HCT116 (cell line): ENCODE measurements at places on chromosomes 4 and X.
A peak's percentile ranks its signal among the peaks of the same experiment; 100 is the strongest.

- DNase-seq: peak; percentile 54
Measured at GRCh38 chr4:6372649-6373525, 99.5 kb downstream of the PPP2R2C start.

GRCh38 chr4:8439168-8439567, 1.4 kb downstream of the ACOX3 start:
- no peak for DNase-seq

DNA sequence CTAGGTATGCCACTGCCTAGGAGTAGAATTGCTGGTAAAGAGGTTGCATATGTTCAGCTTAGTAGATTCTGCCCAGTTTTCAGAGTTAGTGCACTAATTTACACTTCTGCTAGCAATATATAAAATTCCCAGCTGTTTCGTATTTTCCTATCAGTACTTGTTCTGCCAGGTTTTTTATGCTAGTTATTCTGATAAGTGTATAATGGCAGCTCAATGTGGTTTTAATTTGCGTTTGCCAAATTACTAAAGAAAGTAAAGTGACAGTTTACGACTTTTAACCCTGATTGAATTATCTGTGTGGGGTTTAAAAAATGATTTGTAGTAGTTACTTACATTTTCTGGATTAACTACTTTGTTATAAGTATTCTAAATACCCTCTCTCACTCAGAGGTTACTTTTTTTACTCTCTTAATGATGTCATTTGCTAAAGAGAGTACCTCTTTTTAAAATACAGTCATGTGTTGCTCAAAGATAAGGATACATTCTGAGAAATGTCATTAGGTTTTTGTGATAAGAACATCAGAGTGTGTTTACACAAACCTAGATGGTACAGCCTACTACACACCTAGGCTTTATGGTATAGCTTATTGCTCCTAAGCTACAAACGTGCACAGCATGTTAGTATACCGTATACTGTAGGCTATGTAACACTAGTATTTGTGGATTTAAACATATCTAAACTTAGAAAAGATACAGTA, 363.2 kb downstream of the IL15 start:
- DNase-seq: no peak

DNA sequence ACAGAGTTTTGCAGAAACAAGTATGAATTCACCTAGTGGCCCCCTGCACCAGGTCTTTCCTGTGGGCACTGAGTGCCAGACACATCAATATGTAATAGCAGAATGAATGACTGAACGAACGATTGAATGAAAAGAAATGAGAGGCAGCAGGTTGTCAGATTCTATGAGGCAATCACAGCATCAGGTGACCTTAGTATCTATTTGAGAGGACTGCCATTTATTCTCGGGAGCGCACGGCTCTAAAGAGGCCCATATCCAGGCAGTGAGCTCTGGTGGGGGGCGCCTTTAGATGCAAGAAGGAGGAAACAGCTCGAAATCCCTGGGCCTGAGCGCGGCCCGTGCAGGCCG, 528 bp upstream of the SLC25A4 start:
- DNase-seq: no peak

- no peak for DNase-seq
Measured at GRCh38 chr4:181308476-181309312, 934.5 kb upstream of the TENM3 start.

GRCh38 chr4:105059337-105059736, 87.3 kb upstream of the TET2 start:
- no peak for DNase-seq

DNA sequence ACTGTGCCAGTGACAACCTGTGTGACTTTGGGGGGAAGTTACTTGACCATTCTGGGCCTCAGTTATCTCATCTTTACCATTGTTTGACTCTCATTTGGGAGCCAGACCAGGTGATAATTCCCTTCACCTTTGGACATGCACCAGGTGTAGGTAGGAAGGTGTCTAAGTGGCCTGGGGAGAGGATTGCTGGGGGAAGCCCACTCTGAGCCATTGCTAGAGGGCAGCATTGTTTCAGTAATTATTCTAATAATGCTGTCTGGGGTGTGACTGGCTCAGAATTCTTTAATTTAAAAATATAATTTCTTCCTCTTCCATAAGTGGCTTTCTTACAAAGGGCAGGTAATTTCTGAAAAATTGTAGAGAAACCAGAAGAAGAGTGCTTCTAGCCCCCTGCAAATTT, 104.3 kb downstream of the RTL9 start:
- DNase-seq: no peak

DNA sequence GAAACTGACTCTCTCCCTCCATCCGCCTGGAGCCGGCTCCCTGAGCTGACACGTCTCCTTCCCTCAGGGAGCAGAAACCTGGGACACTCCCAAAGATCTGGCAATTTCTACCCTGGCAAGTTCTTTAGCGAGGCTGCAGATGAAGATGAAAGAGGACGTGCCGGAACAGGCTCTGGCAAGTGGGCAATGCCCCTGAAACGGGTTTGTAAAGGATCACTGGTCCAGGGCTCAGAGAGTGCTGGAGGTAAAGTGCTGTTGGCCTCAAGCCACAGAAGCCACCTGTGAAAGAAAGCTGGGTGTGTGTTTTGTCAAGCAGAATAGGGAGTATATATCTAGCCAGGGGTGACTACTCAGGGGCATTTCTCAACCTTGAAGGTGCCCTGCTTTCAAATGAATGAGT, 131.4 kb upstream of the ATP6AP2 start:
- DNase-seq: no peak

- no peak for DNase-seq
Measured at GRCh38 chrX:13894888-13895565, 78.1 kb upstream of the GPM6B start.

DNA sequence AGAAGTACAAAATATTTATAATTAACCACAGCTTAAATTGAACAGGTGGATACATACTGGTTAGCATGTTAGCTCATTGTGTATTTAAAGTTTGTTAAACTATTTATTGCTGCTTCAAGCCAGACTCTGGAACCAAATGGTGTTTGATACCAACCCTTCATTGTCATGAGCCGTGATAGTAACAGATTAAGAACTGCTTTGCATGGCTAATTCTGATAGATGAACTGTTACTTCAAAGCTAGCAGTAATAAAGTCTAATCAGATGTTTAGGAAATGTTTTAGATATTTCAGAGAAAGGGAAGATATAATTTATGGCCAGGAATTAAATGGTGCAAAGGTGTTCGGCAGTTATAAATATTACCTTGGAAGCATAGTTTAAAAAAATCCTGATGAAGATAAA, 676.1 kb upstream of the ATOH1 start:
- no peak for DNase-seq

DNA sequence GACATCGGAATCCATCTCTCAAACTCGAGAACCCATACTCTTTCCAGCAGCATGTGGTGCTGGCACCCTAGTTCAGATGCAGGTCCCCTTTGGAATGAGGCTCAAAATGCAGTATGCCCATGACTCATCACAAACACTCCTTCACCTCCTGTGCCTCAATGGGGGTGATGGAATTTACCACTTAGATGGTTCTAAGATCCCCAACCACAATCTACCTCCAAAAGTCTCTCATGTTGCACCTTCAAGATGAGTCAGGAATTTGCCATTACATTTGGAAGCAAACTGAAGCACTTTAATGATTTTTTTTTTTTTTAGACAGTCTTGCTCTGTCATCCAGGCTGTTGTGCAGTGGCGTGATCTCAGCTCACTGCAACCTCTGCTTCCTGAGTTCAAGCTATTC, 8.5 kb upstream of the MID1 start:
- peak; percentile 82 for DNase-seq

DNA sequence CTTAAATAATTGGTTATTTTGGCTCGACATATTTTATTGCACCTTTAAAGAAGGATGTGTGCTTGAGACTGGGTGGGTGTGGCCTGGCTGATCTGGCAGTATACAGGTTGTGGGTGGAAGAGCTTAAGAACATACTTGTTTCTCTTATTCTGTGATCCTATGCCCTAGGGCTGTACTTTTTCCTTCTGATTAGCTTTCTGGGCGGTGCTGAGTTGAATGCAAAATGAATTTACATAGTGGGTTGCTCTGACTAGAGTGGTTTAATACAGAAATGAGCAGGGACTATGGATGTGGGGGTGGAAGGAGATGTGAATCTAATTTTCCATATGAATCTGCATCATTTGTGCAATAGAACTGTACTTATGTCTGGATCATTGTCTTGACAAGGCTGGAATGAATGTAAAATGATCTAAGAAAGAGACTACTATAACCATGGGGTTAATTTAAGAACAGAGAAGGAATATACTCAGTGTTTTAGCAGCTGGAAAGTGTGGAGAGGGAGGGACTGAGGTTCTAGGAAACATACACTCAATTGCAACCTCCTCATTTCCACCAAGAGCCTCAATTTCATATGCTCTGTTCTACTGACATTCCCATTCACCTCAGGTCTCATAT, 73.7 kb downstream of the RLIM start:
- DNase-seq: no peak

DNA sequence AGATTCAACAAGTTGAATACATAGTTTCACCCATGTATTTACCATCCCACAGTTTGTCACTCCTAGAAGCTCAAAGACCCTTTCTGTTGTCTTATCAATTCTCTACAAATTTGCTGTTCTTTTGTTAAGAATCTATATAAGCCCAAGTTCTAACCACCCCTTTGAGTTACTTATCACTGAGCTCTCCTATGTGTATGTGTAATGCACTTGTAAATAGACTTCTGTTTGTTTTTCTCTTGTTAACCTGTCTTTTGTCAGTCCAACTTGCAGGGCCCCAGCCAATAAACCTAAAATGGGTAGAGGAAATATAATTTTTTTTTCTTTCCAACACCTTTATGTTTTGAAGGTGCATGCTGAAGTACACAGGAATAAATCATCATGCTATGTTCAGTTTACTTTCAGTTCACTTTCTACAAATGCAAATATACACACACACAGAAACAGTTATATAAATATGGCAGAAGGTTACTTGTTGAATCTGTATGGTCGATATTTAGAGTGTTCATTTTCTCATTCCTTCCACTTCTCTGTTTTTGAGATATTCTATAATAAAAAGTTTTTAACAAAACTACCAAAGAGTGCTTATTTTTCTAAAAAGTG, 22.3 kb upstream of the CLOCK start:
- no peak for DNase-seq

DNA sequence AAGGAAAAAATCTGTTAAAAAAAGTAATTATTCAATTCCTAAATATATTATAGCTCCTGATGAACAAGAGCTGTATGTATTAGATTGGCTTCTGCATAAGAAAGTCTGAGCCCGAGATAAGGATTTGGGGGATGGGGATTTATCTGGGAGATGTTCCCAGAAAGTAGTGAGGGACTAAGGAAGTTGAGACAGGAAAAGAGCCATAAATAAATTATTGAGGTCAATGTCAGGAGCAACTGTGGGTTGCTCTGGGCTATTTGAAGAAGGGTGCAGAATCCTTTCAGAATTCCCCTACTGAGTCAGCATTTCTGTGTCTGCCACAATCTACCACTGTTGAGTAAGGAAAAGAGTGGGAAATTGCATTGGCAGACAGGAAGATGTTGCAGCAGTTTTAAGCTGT, 3.1 kb upstream of the TDO2 start:
- no peak for DNase-seq

DNA sequence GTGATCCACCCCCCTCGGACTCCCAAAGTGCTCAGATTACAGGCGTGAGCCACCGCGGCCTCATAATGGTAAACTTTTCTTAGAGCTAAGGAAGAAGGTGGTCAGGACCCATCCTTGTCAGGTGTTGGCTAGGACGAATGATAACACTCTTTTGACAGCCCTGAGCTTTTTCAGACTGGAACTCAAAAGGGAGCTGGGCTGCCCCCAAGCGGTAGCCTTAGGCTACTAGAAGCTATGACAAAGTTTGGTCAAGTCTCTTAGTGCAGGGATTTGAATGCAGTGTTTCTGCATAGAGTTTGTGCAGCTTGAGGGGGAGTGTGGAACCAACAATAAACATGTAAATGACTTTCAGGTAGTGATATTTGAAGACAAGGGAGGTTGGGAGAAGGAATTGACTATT, 11.8 kb upstream of the HSD17B10 start:
- DNase-seq: no peak

- no peak for DNase-seq
Measured at GRCh38 chrX:6163721-6164120, 64.9 kb downstream of the NLGN4X start.

DNA sequence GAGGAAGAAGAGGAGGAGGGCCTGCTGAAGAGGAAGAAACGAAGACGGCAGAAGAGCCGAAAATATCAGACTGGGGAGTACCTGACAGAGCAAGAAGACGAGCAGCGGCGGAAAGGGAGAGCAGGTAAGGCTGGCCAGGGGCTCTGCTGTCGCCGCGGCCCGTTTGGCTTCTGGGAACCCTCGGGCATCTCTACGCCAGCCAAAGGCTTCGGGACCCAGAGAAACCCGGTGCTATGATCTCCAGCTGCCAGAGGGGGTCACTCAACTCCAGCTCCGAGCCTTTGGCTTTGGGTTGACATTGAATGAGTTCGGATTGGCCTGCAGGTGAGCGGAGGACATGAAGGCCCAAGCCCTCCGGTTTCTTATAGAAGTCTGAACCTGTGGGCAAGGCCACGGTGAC, 42.8 kb downstream of the BCORL1 start:
- DNase-seq: no peak

DNA sequence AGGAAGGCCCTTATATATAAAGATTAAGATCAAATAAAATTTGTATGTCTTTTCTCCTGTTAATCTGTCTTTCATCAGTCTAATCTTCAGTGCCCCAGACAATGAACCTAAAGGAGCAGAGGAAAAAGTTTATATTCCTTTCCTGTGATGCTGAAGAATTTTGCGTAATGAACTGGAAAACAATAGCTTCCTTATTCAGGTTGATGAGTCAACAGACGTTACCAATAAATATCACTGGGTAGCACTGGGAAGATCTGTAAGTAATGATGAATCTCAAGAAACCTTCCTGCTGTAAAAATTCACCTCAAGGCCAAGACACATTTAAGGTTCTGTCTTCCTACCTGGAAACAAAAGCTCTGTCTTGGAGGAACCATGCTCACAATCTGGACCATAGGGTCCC, 25.5 kb downstream of the CDKN2AIP start:
- peak; percentile 16 for DNase-seq

DNA sequence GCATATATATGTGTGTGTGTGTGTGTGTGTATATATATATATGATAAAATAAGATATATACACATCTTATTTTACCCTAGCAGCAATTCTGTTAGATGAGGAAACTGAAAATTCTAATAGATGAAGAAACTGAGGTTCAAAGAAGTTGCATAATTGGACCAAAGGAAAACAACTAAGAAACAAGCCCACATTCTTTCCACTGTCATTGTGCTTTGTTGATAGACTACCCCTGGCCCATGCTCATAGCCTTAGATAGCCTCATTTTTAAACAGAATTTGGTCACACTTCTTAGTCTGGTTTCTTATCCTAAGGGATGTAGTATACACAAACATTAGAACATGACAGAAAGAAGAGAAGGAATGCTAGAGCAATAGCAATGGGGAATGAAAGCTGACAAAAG, 138.8 kb downstream of the NDST3 start:
- no peak for DNase-seq

- DNase-seq: no peak
Measured at GRCh38 chrX:133922390-133922771, 63.0 kb downstream of the GPC3 start.

GRCh38 chrX:30085571-30085970, 129.8 kb upstream of the MAGEB2 start:
- DNase-seq: no peak
